Fibroblast of mammary gland (primary cell): ENCODE measurements at places on chromosomes 2 and 18.
A peak's percentile ranks its signal among the peaks of the same experiment; 100 is the strongest.

DNA sequence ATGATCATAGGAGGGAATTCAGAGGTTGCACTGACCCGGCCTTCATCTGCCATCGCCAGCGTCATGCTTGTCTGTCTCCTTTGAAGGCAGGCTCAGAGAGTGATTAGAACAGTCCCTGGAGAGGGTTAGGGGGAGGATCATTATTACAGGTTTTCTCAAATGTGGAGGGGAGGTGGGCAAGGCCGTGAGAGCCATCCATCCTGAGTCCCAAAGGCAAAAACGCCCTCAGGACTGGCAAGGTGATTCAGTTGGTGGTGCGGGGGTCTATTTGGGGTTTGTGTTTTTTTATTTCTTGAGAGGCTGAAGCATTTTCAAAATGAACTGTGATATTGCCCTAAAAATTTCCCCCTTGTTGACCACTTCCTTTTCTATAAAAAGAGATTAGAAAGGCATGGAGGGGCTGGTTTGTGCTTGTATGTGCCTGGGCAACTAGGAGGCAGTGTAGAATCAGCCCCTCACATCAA lies 39.3 kb upstream of the GYPC start:
- DNase-seq: no peak

DNA sequence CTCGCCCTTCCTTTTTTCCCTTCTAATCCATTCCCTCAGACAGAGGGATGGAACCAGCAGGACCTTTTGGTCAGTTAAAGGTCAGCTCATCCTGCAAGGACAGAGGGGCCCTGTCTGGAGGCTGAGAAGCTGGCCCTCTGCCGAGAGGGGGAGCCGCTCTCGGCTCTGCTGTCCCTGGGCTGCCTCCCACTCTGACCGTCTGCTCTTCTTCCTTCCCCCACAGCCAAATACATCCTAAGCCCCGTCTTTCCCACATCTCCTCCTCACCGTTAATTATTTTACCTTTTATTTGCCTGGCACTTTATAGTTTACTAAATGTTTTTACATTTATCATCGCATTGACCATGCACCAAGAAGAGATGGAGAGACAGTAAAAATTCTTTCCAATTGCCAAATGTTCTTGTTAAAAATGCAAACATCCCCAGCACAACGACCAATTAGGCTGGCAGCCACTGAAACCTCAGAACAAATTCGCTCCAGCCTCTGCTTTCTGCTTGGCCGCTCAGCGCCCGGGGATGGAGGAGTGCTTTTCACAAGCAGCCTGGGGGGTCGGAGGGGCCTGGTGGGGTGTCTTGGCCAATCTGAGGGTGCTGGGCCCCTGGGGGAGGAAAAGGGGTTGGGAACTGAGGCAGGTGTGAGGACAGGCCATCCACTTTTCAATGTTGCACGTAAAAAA lies 123.7 kb downstream of the TNS1 start:
- no peak for DNase-seq

- DNase-seq: no peak
These were observed 359.5 kb upstream of the FAM98A start for GRCh38 chr2:33958591-33958990.

- no peak for DNase-seq
These were observed 276.5 kb downstream of the DSC3 start for GRCh38 chr18:30766053-30766452.

- DNase-seq: no peak
These were observed 40.5 kb upstream of the IL1R1 start for GRCh38 chr2:102101849-102102635.

- no peak for DNase-seq
These were observed 2.7 kb downstream of the AGXT start for GRCh38 chr2:240871071-240871958.

- DNase-seq: peak; percentile 80
These were observed 58.1 kb downstream of the IL1R2 start for GRCh38 chr2:102049756-102050443.

DNA sequence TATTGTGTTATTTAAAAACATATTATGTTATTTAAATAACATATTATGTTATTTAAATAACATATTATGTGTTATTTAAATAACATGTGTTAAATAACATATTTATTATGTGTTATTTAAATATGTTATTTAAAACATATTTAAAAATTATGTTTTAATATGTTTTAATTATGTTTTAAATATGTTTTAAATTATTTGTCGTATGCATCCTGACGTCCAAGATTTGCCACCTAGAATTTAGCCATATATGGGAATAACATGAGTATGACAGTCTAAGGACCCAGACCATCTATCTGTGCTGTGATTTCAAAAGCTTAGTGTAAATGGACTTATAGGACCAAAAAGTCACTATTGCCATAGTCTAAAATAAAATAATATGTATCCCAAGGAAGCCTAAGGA lies 484.3 kb upstream of the KLHL29 start:
- DNase-seq: no peak

- DNase-seq: no peak
These were observed 225.9 kb upstream of the MGAT5 start for GRCh38 chr2:134027980-134028379.

DNA sequence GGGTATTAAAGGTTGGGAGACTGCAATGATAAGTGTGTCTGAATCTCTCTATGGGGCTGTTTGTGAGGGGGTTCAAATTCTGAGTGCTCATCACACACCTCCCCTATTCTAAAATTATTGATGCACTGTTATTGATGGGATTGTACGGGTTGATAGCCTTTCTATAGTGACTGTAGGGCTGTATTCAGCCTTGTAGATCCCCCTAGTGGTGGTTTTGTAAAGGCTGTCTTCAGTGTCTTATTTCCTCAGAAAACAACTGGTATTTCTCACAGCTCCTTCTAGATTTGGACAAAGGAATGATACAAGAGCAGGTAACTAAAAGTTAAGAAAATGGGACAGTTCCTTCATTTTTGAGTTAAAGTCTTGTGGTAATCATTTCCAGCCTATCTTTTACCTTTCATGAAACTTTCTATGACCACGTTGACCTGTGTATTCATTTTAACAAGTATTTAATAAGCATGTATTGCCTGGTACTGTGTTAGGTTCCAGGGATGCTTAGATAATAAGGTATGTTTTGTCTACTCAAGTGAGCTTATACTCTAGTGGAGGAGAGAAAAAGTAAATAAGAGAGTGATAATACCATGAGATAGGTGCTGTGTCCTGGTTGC lies 21.2 kb downstream of the SMAD4 start:
- peak; percentile 73 for DNase-seq

DNA sequence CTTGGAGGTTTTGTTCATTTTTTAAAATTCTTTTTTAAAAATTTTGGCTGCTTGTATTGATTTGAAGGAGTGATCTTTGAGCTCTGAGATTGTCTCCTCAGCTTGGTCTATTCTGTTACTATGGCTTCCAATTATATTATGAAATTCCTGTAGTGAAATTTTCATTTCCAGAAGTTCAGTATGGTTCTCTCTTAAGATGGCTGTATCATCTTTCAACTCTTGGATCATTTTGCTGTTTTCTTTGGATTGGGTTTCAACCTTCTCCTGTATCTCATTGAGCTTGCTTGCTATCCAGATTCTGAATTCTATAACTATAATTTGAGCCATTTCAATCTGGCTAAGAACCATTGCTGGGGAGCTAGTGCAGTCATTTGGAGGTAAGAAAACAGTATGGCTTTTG lies 270.8 kb upstream of the NT5C1B start:
- no peak for DNase-seq

GRCh38 chr2:55152475-55153412 lies 79.3 kb downstream of the CLHC1 start:
- no peak for DNase-seq

GRCh38 chr2:135337071-135337470 lies 193.9 kb downstream of the ZRANB3 start:
- DNase-seq: no peak

DNA sequence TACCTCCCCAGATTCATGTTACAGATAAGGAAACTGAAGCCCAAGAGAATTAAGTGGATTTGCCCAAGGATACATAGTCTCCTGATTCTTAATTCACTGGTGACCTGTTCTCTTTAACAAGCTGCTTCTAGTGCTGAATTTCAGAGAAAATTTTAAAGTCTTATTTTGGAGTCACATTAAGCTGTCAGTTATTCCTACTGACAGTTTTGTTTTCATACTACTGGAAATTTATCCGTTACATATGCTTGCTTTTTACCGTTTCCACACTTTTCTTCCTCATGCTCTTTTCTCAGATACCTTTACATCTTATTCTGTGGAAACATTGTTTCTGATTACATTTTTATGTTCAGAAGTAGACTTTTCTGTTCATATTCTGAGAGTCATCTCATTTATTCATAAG lies 1.3 kb downstream of the MOB4 start:
- no peak for DNase-seq

GRCh38 chr2:189360861-189361260 lies 80.4 kb upstream of the WDR75 start:
- no peak for DNase-seq

- DNase-seq: peak; percentile 85
These were observed 178.2 kb upstream of the RASGRP3 start for GRCh38 chr2:33298233-33298632.

GRCh38 chr2:1405967-1406366 lies 7.3 kb upstream of the TPO start:
- DNase-seq: no peak

DNA sequence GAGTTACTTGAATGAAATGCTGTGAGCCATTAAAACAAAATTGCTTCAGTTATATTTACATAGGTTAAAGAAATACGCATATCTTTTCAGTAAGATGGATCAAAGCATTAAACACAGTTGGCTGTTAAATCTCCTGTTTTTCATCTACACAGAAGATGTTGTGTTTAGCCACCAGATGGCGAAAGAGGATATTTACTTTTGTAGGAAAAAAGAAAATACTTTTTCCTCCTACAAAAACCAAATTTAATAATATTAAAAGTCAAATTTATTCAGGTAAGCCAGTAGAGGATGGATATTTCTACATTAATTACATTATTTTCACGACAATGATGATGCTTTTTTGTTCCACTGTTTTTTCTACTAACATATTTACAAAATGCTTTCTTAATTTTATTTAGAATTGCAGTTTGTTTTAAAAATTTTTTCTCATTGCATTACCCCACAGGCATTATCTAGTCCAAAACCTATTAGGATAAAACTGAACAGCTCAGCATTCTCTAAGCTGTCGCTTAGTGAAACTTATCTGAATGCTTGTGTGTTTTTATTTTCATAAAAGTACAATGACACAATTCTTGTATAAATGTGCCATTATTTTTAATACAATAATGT lies 173.7 kb downstream of the ASXL3 start:
- peak; percentile 58 for DNase-seq

DNA sequence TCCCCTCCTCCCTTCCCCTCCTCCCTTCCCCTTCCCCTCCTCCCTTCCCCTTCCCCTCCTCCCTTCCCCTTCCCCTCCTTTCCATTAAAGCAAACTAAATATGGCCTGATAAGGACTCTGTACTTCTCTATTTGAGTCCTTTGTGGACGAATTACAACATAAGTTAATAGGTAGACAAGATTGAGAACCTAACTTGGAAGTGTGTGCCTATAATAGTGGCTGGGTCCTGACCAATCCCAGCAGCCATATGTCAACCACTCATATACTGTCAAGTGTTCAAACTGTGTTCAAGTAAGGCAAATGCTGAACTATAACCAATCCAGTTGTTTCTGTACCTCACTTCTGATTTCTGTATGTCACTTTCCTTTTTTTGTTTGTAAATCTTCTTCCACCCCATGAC lies 97.1 kb upstream of the RBMS1 start:
- DNase-seq: no peak

DNA sequence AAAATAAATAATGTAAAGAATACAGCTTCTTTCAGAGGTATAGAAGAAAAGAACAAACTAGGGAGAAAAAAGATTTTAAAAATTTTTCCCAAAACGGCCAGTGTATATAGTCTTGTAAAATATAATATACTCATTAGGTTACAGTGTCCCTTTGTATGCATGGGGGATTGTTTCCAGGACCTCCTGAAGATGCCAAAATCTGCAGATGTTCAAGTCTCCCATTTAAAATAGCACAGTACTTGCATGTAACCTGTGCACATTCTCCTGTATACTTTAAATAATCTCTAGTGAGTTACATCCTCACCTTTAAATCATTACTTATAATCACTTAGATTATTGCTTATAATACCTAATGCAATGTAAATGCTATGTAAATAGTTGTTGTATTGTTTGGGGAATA lies 80.6 kb upstream of the LRRTM4 start:
- no peak for DNase-seq

DNA sequence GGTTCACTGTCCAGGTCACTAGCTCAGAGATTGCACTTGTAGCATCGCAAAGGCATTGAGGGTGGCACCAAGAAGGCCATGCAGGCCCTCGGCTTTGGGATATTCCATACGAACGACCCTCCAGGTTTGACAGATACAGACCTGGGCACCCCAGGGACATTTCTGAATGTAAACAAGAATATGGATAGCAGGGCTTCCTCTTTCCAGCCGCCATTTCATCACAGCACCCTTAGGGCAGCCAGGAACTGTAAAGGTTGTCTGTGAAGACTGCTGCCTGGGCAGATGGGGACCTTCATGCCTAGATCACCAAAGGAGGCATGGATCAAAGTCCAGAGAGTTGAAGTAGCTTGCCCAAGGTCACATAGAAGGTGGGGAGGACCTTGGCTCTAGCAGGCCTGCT lies 70.5 kb downstream of the ACTR2 start:
- DNase-seq: no peak

DNA sequence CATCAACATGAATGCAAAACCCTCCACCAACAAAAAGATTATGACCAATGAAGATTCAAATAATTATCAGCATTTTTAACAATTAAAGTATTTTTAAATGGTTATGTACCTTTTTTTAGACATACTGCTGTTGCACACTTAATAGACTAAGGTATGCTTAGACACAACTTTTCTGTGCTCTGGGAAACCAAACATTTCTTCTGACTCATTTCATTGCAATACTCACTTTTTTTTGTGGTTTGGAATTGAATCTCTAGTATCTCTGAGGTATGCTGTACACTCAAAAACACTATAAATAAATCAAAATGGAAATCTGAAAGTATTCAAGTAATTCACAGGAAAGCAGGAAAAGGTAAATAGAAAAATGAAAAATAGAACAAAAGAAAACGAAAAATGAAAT lies 247.9 kb upstream of the POU3F3 start:
- DNase-seq: no peak

- DNase-seq: peak; percentile 89
These were observed 35.0 kb upstream of the EVA1A start for GRCh38 chr2:75595541-75596395.

DNA sequence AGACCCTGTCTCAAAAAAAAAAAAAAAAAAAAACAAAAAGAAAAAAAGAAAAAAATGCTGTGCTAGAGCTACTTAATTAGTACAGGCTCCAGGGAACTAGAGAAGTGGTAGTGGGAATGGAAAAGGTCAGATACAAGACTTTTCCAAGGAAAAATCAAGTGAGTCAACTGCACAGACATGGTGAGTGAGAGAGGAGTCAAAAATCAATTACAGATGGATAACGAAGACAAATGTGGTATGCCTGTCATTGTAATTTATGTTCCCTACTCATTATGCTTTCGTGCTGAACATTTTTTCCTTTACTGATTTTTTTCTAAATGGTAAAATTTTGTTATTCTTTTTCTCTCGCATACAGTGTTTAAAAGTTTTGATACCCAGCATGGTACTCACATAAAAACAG lies 111.5 kb downstream of the MDH1 start:
- peak; percentile 32 for DNase-seq

- no peak for DNase-seq
These were observed 14.1 kb downstream of the NMS start for GRCh38 chr2:100484390-100484789.

GRCh38 chr2:156803967-156804366 lies 367.8 kb downstream of the GPD2 start:
- DNase-seq: no peak

- DNase-seq: no peak
These were observed 55.7 kb downstream of the NPAS2 start for GRCh38 chr2:100875516-100876230.

- no peak for DNase-seq
These were observed 133.6 kb downstream of the PRPF40A start for GRCh38 chr2:152583512-152584229.
